ENCODE measurements at places on chromosomes 5 and 9.

DNA sequence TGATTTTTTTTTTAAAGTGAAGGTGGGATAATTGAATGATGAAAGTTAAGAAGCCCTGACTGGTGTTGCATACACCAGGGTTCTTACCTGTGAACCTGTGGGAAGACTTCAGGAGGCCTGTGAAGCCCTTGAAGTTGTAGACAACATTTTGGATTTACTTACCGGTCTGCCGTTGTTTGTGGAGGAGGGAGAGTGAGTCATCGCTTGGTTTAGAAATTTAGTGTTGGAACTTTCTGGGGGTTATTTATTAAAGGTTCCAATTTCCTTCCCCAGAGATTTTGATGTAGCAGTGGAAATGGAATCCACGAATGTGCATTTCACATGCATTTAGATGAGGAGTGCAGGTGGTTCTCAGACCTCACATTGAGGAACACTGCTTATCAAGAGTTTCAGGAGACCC is 49.6 kb downstream of the ARHGAP26 start:
- DNase-seq, result no peak

DNA sequence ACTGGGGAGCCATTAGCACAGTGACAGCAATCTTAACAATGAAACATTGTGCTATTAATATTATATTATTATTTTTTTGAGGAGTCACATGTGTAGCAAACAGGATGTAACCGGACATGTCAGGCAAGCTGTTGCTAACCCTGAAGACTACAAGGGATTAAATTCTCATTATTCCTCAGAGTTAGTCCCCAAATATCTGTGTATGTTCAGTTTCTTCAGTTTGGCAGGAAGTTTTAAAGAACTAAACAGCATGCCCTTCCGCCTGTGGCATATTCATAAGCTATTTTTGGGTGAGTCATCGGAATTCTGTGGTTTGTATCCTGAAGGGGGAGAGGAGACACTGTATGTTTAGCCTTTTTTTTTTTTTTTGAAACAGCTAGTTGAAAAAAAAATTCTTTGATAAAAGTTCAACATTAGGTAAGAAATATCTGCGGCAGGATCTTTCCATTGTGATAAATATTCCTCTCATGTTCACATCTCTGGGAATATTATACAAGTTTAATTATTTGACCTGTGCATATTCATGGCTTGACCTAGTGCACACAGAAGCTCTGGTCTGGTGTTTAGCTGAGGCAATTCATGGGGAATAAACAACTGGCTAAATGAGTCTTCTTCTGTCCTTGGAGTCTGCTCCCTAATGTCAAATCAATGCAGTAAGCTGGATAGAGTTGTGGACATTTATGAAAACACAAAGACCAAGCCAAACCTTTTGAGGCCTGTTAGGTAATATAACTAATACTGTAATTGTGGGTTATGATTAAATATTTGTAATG is 202.7 kb upstream of the CDKN2B start:
- no peak for DNase-seq

GRCh38 chr5:101531026-101531425 is 627.9 kb upstream of the ST8SIA4 start:
- no peak for DNase-seq

DNA sequence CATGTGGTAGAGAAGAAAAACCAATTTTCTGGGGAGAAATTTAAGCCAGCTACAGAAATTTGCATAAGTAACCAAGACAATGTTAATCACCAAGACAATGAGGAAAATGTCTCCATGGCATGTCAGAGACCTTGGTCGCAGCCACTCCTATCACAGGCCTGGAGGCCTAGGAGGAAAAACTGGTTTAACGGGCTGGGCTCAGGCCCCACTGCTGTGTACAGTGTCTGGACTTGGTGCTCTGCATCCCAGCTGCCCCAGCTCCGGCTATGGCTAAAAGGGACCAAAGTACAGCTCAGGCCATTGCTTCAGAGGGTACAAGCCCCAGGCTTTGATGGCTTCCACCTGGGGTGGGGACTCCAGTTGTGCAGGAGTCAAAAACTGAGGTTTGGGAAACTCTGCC is 1075.1 kb upstream of the CDH18 start:
- DNase-seq, result no peak

DNA sequence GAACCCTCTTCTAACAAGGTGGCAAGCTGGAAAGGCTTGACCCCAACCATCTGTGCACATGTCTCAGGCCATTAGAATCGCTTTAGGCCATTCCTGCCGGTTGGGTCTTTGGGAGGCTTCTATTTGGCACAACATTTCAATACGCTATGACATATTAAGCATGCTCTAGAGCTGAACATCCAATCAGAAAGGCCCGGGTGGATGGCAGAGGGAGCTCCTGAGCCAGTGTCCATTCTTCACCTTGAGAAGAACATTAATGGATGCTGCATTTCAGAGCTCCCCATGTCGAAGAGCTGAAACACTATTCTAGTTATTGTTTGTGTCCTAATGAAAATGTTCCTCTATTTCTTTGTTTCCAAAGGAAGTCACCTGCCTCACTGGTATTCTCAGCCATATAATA is 12.8 kb downstream of the SPATA9 start:
- DNase-seq, result no peak

- DNase-seq, result no peak
These were observed 337.5 kb downstream of the ZNF608 start for GRCh38 chr5:124408738-124409453.

- DNase-seq, result no peak
These were observed 81.7 kb downstream of the MYO10 start for GRCh38 chr5:16854351-16854750.

GRCh38 chr9:132610661-132611060 is 28.3 kb downstream of the BARHL1 start:
- no peak for DNase-seq

DNA sequence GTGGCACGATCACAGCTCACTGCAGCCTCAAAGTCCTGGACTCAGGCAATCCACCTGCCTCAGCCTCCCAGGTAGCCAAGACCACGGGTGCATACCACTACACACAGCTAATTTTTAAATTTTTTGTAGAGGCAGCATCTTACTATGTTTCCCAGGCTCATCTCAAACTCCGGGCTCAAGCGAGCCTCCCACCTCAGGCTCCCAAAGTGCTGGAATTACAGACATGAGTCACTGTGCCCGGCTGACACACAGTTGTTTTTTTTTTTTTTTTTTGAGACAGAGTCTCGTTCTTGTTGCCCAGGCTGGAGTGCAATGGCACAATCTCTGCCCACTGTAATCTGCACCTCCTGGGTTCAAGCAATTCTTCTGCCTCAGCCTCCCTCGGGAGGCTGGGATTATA is 70.1 kb upstream of the CNOT6 start:
- no peak for DNase-seq

- no peak for DNase-seq
These were observed 16.4 kb downstream of the ZSWIM6 start for GRCh38 chr5:61348447-61348846.

DNA sequence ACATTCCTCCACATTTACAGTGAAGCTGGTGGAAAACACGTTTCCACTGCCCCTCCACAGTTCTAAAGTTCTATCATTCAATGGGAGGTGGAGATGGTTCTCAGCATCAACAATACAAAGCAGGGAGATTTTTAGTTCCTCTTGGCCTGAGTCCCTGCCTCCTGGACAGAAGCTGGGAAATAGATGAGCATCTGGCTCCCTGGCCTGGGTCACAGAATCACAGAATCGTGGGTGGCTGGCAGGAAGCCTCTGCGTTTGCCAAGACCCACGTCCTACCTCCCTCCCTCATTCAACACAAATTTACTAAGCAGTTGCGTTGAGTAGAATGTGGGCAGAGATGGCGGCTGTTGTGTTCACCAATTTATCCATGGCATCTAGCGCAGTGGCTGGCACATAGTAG is 5.2 kb upstream of the PPARGC1B start:
- no peak for DNase-seq

- no peak for DNase-seq
These were observed 50.8 kb downstream of the TSPAN17 start for GRCh38 chr5:176697934-176698538.

DNA sequence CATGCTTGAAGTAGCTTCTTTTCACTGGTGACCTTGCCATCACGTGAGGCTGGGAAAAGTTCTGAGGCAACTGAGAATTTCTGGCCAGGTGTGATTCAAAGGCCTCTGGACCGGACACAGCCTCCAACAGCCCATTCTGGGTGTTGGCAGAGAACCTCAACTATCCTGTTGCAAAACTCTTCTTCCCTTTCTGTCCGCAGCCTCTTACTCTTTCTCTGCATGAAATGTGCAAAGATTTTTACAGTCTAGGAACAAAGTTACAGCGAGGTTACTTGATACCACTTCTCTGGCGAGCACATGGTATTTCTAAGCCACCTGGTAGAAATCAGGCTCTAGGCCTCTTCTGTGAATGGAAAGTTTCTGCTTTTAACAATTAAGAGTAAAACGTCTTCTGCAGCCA is 79.2 kb downstream of the FREM1 start:
- no peak for DNase-seq

GRCh38 chr5:82151662-82152061 is 126.5 kb downstream of the RPS23 start:
- no peak for DNase-seq

DNA sequence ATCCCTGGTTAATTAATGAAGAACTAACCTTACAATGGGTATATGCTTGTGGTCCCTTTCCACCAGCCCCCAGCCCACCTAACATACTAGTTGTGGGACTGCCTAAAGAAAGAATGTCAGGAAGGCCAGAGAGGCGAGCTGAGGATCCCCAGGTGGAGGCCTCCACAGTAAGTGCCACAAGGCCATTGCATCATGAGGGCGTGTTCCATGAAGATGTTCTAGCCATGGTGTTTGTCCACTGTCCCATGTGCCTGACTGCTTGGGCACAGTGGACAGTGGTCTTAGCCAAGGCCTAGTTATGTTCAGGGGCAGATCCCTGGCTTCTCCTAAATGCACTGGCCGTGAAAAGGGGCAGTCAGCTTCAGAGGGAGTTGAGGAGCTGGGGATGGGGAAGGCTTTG is 21.1 kb downstream of the ZFP62 start:
- no peak for DNase-seq

DNA sequence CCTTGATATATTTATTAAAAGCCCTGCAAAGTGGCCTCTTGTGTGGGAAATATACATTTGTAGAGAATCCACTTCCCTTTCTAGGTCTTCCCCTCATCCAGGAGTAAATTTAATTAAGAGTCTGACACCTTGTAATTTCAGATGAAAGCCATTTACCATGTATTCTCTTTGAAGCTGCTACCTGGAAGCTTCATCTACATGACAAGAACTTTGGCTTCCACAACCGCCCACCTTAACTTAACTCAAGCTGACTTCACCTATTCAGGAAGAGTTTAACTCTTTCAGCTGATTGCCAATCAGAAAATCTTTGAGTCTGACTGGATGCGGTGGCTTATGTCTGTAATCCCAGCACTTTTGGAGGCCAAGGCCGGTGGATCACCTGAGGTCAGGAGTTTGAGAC is 899.9 kb downstream of the TAF11L14 start:
- DNase-seq, result no peak

DNA sequence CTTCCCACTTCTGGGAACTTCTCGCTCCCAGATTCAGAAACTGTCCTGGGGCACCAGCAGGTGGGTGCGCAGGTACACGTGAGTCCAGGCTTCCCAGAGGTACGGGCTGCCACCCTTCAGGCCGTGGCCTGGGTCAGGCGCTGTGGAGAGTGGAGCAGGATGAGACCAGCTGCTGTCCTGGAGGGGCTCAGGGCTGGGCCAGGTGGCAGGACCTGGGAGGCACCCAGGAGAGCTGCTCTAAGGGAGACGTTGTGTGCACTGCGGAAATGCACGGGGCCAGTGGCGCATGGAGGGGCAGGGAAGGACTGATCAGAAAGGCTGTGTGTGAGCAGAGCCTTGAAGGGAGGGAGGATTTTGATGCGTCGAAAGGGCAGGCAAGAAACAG is 135.1 kb upstream of the PHYKPL start:
- DNase-seq, result no peak
